Panc1 (cell line): ENCODE measurements at places on chromosomes 6 and 20. TPM values are rescaled to one million over a fixed set of nuclear protein-coding genes. Genes with fewer than 3 reads are reported as not detected.

- no peaks in the 10 kb centered on the region for H3K27me3 ChIP-seq
- DNase-seq = no peak
- H3K4me1 ChIP-seq = no peaks in the 10 kb centered on the region
- no peaks in the 10 kb centered on the region for H3K36me3 ChIP-seq
- H3K27ac ChIP-seq = no peak overlapping the region
Measured at GRCh38 chr6:106053484-106054205, 32.5 kb upstream of the PRDM1 start.

DNA sequence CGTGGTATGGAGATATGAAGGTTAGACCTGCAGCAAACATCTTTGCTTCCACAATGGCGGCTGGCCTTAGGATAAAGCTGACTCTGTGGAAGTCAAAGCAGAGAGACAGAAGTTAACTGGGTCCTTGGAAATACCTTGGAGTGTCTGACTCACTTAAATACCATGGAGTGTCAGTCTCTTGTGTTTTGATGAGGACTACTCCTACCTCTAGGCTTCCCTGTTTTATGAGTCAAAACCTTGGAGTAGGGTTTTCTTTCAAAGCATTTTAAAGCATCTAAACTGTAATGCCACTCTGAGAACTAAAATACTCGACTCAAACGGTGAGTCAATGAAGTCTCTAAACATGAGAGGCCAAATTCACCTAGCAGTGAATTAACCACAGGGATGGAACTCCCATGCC is 329.1 kb downstream of the SAMD5 start:
- H3K4me3 ChIP-seq = no peak overlapping the region
- H3K27me3 ChIP-seq = no peaks in the 10 kb centered on the region
- DNase-seq = no peak

DNA sequence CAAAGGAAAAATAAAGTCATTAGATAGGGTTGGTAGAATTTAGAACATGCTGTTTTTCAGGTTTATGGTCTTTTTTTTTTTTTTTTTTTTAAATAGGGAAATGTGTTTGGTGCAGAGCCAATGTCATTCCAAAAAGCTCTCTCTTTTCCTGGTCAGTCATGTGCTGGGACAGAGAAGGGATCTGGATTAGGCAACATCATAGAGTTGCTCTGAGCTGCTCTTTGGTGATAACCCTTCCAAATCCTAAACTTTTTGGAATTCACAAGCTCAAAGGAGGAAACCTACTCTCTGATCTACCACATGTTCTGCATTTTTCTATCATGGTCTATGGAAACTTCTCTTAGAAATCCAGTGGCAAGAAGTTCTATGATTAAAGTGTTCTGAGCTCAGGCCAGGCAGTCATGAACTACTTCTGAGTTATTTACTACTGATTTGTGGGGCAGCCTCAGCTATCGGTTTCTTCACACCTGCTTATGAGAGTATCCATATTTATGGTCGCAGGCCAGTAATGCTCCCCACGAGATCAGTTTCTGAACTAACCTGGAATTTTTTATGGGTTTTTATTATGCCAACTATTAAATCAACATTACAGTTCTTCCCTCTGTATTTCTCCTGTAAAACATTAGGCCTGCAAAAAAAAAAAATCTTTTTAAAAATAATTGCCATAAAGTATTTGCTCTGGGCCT is 4.8 kb downstream of the EDN1 start:
- peaks cover 10% of the 10 kb centered on the region; the same call in 1 of the 2 replicates for H3K36me3 ChIP-seq
- H3K4me1 ChIP-seq = peaks cover 64% of the 10 kb centered on the region
- no peaks in the 10 kb centered on the region for H3K27me3 ChIP-seq
- no peak overlapping the region for H3K4me3 ChIP-seq

DNA sequence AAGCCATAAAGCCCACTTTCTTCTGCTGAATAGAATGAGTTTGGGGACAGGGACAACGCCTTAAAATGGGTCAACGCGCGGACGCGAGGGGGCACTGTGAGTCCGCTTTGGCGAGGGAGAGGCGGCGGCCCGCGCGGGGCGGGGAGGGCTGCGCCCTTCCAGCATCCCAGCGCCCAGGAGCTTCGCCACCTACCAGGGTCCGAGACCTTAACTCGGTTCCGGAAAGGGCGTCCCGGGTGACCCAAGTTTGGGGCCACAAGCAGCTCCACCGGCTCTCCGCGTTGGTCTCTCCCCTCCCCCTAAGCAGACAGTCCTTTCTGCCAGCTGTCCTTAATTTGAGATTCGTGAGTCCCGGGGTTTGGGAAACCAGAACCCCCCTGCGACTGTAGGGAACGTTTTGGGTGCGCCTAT is 1.8 kb upstream of the SAMD5 start:
- H3K4me1 ChIP-seq = peaks cover 7% of the 10 kb centered on the region
- no peak for DNase-seq
- peak overlapping the region; percentile 49 for H3K4me3 ChIP-seq
- H3K27ac ChIP-seq = no peak overlapping the region
- H3K27me3 ChIP-seq = peaks cover 14% of the 10 kb centered on the region

- H3K27me3 ChIP-seq = no peaks in the 10 kb centered on the region
- H3K27ac ChIP-seq = no peak overlapping the region
- DNase-seq = no peak
- H3K36me3 ChIP-seq = no peaks in the 10 kb centered on the region
Measured at GRCh38 chr6:73109659-73110058, 115.6 kb downstream of the KHDC1L start.

GRCh38 chr20:41738604-41739206 is 120.5 kb upstream of the CHD6 start:
- no peak overlapping the region for H3K4me3 ChIP-seq
- no peak overlapping the region for H3K27ac ChIP-seq
- peak; percentile 38 for DNase-seq
- no peaks in the 10 kb centered on the region for H3K4me1 ChIP-seq

- no peak overlapping the region for H3K27ac ChIP-seq
- H3K4me1 ChIP-seq = no peaks in the 10 kb centered on the region
- no peaks in the 10 kb centered on the region for H3K27me3 ChIP-seq
Measured at GRCh38 chr6:84508334-84508733, 256.1 kb downstream of the TBX18 start.

GRCh38 chr20:45051204-45052060 is 49.5 kb downstream of the KCNS1 start:
- no peak overlapping the region for H3K27ac ChIP-seq
- no peak overlapping the region for H3K4me3 ChIP-seq
- DNase-seq = no peak
- no peaks in the 10 kb centered on the region for H3K36me3 ChIP-seq
- no peaks in the 10 kb centered on the region for H3K4me1 ChIP-seq

DNA sequence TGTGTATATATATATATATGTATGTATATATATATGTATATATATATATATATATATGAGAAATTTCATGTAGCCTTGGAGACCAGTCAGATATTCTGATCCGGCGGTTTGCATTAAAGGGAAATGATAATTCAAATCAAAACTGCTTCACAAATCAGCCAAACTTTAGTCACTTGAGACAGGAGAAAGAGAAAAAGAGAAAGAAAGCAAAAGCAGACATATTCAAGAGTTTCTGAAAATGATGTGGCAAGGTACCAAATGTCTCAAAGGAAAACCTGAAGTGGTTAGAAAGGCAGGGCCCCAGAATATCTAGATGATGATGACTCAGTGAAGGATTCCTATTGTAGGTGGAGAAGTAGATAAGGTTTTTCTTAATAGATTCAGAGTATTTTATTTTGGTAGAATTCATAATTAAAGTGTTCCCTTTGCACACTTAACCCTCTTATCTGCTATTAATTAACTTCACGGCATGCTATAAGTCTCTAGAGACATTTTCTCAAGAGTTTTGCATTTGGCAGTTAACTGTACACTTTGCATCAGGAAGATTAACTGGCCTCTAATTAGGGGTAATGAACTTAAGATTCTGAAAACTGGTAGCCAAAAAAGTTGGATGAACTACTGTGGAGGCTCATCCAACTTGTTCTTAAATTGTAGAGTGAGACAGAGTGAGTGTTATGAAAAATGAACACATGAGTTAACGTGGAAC is 50.1 kb upstream of the ASF1A start:
- no peak for DNase-seq
- H3K36me3 ChIP-seq = no peaks in the 10 kb centered on the region
- H3K27me3 ChIP-seq = no peaks in the 10 kb centered on the region
- no peaks in the 10 kb centered on the region for H3K4me1 ChIP-seq
- H3K4me3 ChIP-seq = no peak overlapping the region

GRCh38 chr6:37840143-37840939 is 20.8 kb downstream of the ZFAND3 start:
- H3K4me1 ChIP-seq = peaks cover 11% of the 10 kb centered on the region
- H3K27ac ChIP-seq = peak overlapping the region; percentile 3; the same call in 1 of the 2 replicates
- H3K27me3 ChIP-seq = no peaks in the 10 kb centered on the region
- no peak overlapping the region for H3K4me3 ChIP-seq
- no peak for DNase-seq

- H3K4me3 ChIP-seq = no peak overlapping the region
- no peak for DNase-seq
- H3K4me1 ChIP-seq = peaks cover 10% of the 10 kb centered on the region
- H3K27ac ChIP-seq = no peak overlapping the region
Measured at GRCh38 chr20:37543828-37544227, 16.2 kb upstream of the BLCAP start.

- no peak overlapping the region for H3K27ac ChIP-seq
- DNase-seq = no peak
- H3K4me1 ChIP-seq = no peaks in the 10 kb centered on the region
Measured at GRCh38 chr6:163804991-163805390, 390.5 kb downstream of the QKI start.

DNA sequence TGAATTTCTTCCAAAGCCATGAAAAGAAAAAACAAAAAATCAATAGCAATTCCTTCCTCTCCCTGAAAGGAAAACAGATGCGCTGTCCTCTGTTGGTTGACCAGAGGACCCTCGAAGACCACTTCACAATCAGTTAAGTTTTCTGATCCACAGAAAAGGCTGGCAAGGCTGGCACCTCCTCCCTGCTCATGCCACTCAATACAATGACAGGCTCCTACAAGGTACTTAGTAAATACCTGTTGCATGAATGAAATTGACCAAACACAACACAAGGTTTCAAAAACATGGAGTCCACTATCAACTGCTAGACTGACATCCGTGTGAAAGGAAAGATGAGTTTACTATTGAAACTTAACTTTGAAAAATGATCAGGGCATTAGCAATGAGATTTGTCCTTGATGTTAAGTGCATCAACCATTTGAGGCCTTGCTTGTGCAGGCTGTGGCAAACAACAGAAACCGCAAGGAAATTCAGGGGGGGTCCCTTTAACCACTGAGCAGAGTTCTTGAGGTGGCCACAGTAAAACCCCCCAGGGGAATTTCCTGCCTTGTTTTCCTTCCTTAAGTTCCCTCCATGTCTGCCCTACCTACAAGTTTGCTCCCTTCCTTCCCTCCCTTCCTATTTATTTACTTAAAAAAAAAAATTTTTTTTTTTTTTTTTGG is 27.9 kb upstream of the RTF2 start:
- DNase-seq = no peak
- no peak overlapping the region for H3K27ac ChIP-seq
- H3K4me1 ChIP-seq = no peaks in the 10 kb centered on the region

GRCh38 chr6:152107973-152108372 is 300.5 kb downstream of the ESR1 start:
- no peak overlapping the region for H3K27ac ChIP-seq
- no peaks in the 10 kb centered on the region for H3K36me3 ChIP-seq
- no peak for DNase-seq
- no peaks in the 10 kb centered on the region for H3K27me3 ChIP-seq

GRCh38 chr20:12269579-12269978 is 351.9 kb downstream of the BTBD3 start:
- H3K4me3 ChIP-seq = no peak overlapping the region
- H3K36me3 ChIP-seq = no peaks in the 10 kb centered on the region
- H3K4me1 ChIP-seq = no peaks in the 10 kb centered on the region
- H3K27me3 ChIP-seq = no peaks in the 10 kb centered on the region

DNA sequence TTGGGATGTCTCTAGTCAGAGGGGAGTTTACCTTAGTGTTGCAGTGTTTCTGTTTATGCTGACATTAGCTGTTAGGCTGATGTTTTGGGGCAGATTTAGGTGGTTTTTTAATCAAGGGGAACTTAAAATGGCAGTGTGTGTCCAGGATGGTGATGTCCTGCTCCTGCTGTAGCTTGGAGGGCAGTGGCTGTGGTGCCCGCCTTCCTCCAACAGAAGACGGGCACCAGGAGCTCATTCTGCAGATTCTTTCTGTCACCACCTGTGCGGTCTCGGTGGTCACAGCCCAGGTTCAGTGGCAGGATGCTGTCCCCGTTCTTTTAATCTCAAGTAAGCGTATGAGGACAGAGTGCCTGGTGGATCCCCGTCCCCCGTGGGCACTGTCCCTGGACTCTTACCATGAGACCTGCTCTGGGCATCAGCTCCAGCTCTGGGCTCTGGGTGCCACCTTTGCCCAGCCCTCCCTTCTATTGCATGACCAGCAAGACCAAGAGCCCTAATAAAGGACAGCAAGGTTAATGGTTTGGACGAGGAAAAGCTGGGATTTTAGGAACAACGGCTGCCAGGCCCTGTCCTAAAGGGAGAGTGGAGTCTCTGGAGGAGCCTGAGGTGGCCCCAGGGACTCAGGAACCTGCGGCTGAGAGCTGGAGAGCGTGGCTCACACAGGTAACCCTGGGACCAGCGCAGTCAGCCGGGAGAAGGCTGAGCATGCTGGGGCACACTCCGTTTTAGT is 217.3 kb downstream of the ERMARD start:
- no peak overlapping the region for H3K4me3 ChIP-seq
- no peak overlapping the region for H3K27ac ChIP-seq
- DNase-seq = no peak
- H3K4me1 ChIP-seq = no peaks in the 10 kb centered on the region

DNA sequence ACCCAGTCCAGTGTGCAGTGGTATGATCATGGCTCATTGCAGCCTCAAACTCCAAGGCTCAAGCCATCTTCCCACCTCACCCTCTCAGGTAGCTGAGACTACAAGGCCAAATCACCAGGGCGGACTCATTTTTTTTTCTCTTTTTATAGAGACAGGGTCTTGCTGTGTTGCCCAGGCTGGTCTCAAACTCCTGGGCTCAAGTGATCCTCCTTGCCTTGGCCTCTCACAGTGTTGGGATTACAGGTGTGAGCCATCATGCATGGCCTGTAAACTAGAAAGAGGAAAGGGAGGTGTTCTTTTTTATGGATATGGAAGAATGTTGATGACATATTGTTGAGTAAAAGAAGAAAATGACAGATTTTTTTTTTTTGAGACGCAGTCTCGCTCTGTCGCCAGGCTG is 5.1 kb upstream of the BEND3 start:
- H3K4me3 ChIP-seq = no peak overlapping the region
- H3K36me3 ChIP-seq = no peaks in the 10 kb centered on the region
- DNase-seq = no peak
- H3K27me3 ChIP-seq = no peaks in the 10 kb centered on the region
- H3K27ac ChIP-seq = no peak overlapping the region

- no peak overlapping the region for H3K4me3 ChIP-seq
- no peaks in the 10 kb centered on the region for H3K36me3 ChIP-seq
- no peaks in the 10 kb centered on the region for H3K4me1 ChIP-seq
Measured at GRCh38 chr6:24504649-24505586, 10.1 kb downstream of the ALDH5A1 start.

DNA sequence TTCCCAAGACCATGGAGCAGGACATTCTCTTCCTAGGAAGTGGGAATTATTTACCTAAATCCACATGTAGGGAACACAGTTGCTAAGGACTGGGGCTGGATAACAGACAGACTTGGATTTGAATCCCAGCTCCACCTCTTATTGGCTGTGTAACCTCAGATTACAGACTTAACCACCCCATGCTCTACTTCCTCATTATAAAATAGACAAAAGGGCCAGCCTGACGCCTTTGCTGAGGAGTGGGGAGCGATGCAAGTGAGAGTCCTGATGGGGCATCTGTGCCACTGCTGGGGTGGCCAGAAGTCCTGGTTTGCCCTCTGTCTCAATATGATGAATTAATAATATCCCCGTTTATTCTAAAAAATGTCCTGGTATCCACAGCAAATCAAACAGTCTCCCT is 46.8 kb downstream of the SPATA2 start:
- H3K27me3 ChIP-seq = no peaks in the 10 kb centered on the region
- no peak overlapping the region for H3K27ac ChIP-seq
- H3K36me3 ChIP-seq = no peaks in the 10 kb centered on the region
- no peaks in the 10 kb centered on the region for H3K4me1 ChIP-seq
- no peak for DNase-seq

TBC1D7 gene
- 27.0 TPM for total RNA-seq

RPN2 gene
- 250 TPM for total RNA-seq

DPPA5 gene
- not detected for total RNA-seq

NDUFAF4 gene
- total RNA-seq = 42.0 TPM
